ENCODE measurements at places on chromosomes 4 and X.

- no peak for DNase-seq
Measured at GRCh38 chrX:101774340-101774739, 114.7 kb upstream of the ARMCX2 start.

- DNase-seq: no peak
Measured at GRCh38 chrX:52363247-52363883, 5.5 kb upstream of the XAGE2 start.

- DNase-seq: no peak
Measured at GRCh38 chr4:17624821-17625220, 10.4 kb downstream of the MED28 start.

DNA sequence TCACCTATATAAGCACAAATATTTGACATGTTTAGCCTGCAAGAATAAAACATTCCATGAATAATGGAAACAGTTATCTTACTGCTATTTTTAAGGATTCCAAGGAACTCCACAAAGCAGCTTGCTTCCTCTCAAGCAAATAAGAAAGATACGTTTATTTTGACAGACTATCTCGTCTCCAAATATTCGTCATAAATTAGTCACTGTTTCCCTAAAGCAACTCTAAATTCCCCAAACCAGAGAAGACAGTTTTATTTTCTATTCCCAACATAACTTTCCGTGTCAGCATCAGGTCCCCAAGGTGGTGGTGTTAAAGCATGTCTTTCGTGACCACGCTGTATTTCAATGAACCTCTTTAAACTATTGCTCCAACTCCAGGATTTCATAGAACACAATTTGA is 24.3 kb upstream of the DKK2 start:
- no peak for DNase-seq

DNA sequence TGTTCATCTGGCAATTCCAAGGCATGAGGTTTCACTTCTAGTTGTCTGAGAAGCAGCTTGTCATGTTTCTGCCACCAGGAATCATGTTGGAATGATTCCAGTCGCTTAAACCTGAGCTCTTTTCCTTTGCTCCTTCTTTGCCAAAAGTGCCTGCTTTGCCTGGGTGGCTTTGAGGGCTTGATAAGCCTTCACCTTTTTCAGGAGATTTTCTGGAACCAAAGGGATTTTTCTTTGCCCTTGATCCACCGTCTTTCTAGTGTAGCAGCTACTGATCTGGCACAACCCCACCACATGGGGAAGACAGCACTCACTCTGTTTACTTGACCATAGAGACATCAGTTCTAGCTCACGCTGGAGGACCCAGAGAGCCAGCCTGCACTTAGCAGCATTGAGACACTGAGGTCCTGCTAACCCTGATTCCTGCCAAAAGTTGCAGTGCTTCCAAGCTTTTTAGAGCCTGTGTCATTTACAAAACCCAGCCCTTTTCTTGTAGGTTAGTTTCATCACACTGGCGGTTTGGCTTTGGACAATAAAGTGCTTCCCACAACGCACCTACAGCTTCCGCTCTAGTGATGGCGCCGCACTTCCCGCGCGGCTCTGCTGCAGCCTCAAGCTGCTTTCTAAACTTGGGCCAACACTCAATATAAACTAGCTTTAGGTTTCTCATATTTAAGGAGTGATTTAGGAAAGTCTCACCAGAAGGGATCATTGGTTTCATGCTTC is 7.3 kb upstream of the CCNI start:
- DNase-seq: no peak

DNA sequence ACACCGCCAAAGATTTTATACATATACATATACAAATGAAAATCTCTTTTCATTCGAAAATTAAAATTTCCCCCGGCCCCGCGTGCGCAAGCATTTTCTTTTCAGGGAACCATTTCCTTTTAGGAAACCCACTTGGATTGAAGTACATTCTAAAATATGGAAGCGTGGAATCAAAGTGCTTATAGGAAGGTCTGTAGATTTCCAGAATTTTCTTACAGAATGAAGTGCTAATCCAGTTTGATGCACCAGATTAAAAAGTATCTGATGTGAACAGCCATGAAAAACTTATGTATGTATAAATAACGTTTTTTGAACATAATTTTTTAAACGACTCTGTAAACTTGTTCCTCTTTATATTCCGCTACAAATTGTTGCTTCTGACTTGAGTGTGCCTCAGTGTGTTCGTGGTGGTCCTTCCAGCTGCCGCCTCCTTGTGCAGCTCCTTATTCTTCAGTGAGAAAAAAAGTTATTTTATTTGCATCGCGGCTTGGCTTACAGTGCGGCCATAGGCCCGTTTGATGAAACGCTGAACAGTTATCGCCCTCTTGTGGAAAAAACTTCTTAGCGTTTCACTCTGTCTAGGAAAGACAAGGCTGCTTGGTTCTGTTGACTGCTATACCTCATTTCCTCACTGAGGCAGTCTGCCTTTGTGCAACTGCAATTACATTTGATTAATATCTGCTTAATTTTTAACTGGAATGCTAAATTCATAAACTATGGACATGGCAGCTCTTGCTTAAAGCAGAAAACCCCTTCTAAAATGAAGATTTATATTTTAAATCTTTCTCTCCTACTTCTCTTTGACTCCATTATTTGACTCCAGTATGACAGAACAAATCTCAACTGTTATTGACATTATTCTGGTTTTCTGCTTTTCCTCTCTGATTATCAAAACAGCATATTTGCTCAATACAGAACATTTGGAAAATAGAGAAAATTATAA is 4.7 kb upstream of the NKX6-1 start:
- no peak for DNase-seq

DNA sequence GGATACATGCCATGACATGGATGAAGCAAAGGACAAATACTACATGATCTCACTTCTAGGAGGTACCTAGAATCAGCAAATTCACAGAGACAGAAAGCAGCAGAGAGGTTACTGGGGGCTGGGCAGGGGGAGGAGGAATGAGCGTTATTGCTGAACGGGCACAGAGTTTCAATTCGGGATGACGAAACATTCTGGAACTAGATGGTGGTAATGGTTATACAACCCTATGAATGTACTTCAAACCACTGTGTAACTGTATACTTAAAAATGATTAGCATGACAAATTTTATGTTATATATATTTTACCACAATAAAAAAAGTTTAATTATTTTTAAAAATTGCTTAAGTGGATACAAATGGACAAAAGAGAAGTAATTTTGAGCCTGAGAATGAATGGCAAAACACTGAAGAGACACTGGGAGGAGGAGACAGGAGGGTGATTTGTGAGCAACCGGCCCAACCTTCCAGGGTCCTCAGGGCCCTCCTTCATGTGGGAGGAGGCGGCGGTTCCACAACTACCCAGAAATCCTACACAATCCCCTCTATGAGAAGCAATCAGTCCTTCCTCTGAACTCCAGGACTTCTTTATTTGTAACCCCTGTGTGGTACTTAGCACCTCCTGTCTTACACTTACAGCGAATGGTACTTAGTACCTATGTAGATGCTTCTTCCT is 14.1 kb downstream of the ACSL1 start:
- DNase-seq: no peak

DNA sequence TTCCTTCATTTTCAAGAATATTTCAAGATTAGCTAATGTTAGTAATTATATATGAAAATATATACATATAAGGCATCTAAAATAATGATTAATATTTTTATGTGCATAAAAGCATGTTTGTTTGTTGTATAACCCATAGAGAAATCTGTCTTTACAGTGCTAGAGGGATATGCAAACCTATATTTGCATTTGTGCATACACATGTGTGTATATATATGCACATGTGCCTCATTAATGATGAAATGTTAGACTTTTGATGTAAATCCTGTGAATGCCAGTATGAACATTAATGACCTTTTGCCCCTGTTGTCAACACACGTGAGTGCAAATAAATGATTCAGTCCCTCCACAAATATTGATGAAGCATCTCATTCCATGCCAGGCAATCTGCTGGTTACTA is 197.9 kb downstream of the ARHGAP10 start:
- no peak for DNase-seq

- no peak for DNase-seq
Measured at GRCh38 chrX:130172127-130172845, 524 bp downstream of the RAB33A start.

DNA sequence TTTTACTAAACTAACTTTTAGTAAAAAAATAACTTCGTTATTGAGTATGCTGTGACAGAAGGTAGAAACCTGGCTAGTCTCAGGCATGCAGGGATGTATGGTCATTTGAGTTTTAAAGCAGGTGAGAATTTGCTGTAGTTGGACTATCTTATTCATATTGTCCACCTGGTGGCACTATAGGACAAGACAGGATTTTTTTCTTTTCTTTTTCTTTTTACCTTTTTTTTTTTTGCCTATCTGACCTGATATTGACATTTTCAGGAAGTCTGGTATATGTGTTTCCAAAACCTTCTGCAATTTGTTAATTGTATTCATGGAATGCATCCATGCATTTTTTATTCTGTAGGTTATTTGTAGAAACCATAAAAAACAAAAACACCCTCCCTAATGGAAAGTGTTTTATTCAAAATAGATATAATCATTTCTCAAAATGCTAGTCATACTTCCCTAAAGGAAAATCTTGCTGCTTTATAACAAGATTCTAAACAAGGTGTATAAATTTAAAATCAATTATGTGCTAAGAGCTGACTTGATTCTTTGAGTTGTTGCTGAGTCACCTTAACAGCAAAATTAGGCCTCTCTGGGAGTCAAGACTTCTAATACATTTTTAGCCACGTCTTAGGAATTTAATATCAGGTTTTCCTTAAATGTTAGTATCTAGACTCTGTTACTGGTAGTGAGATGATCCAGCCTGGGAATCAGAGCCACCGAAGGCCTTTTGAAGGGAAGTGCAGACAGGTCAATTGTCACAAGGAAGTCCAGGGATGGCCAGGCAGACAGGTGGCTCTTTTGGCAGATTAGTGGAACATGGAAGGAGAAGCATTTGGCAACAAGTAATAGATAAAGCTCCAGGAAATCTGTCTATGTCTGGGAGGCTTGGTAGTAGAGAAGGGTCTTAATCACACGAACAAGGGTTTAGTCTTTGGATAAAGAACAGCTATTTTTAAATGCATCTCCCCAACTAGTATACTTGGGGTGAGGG is 201.3 kb upstream of the GNPDA2 start:
- no peak for DNase-seq
